Hypothalamus (tissue), 51 donors: ENCODE measurements at places on chromosomes 1 and 21.

DNA sequence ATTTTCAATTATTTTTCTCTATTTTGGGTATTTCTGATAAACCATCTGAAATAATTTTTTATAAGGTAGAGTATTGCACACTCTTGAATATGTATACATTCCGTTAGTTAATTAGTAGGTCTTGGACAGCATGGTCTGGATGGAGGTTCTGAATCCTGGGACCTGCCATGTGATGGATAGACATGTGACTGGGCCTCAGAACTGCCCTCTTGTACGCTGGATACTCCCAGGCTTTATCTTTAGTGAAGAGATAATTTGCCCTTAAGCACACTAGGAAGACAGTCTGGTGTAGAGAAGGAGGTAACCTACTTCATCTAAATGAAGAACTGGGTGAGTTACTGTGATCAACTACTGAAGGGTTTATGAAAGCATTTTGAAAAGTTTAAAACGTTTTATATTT is 48.9 kb downstream of the CNIH3 start:
- no peak for DNase-seq

DNA sequence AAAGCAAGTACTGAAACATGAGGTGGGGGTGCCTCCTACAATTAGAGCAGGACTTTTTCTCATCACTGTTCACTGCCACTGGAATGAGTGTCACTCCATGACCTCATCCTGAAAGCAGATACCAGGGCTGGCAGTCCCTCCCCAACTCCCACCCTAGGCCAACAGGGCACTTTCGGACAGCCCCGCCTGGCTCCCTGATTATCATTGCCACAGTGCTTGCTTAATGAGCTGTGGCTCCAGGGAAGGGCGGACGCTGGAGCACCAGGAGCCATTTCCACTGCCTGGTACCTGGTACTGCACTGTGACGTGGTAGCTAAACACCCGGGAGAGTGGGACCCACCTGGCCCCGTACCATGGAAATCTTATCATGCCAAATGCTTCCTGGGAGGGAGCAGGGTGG is 22.3 kb downstream of the SLC9A1 start:
- DNase-seq = no peak

DNA sequence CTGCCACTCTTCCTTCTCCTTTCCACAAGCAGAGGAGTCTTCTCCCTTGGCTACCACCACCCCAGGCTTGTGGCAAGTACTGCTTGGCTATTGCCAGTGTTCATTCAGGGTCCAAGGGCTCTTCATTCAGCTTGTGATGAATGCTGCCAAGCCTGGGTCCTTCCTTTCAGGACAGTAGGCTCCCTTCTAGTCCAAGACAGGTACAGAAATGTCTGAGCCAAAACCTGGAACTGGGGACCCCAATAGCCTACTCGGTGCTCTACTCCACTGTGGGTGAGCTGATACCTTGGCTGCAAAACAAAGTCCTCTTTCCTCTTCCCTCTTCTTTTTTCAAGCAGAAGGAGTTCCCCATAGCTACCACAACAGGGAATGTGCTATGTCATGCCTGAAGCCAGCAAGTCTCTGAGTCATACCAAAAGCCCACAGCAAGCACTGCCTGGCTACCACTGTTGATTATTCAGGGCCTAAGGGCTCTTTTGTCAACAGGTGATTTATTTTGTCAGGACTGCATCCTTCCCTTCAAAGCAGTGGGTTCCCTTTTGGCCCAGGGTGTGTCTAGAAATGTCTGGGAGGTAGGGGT is 268.9 kb downstream of the HHAT start:
- DNase-seq = no peak

DNA sequence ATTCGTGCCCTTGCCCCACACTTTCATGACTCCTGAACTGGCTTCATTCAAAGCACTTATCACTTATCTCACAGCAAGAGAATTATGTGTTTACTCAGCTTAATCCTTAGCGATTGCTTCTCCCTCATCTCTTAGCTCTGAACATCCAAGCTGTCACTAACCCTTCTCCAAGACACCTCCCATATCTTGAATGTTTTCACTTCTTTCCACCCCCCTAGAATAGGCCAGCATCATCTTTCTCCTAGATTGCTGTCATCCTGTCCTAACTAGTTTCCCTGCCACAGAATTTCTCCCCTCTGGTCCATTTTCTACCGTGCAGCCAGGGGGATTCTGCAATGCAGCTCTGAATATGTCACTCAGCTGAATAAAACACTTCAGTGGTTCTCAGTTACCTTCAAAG is 68.6 kb upstream of the SPATA6 start:
- DNase-seq = no peak

DNA sequence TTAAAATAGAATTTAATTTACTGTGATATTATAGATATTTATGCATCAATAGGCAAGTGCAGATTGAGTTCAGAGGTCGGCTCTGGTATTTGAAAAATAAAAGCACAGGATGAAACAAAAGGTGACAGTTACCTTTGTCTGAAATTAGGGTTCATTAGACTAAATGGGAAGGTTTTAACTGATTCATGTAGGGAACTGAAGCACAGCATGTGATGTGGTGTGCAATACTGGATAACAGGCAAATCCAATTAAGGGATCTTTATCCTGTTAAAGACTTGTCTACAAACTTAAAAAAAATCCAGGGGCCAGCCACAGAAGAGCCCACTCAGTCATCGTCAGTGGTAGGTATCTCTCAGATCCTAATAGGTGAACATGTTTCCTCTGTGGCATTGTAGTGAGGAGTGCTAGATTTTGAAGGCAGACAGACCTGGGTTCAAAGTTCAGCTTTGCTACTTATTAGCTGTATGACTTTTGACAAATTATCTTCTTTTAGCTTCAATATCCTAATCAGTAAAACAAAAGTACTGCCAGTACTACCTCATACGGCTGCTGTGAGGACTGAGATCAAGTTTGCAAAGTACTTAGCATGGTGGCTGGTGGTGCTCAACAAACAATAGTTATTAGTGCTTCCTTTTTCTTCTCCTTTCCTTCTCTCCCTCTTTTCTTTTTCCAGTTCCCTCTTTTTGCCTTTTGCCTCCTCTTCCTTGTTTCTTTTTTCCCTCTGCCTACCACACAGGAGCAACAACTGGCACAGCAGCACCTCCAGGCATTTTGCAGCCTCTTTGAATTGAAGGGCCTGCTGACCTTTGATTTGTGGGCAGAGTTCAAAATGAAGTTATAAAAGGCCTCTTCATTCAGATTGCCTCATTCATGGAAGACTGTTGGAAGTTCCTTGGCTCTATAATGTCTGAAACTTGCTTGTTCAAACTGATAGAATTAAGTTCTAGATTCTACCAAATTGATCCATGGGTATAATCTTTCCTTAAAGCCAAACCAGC is 44.9 kb upstream of the FOXD3 start:
- no peak for DNase-seq
